ENCODE measurements at places on chromosomes 5 and 9.
A peak's percentile ranks its signal among the peaks of the same experiment; 100 is the strongest.

DNA sequence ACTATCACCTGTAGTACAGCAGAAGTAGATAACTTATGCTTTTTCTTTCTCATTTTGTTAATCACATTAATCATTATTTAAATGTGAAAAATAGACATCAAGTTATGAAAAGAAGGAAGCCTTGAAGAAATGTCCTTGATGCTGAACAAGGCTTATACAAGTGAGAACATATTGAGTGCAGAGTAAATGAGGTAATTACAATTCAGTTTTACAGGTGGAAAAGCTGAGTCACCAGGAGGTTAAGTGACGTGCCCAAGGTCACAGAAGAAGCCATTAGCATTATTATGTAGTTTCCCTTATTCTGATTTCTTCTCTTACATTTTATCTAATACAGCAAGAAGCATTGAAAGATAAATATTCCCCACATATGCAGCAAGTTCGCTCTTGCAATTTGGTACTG lies 998.5 kb upstream of the CDH6 start:
- DNase-seq = no peak

DNA sequence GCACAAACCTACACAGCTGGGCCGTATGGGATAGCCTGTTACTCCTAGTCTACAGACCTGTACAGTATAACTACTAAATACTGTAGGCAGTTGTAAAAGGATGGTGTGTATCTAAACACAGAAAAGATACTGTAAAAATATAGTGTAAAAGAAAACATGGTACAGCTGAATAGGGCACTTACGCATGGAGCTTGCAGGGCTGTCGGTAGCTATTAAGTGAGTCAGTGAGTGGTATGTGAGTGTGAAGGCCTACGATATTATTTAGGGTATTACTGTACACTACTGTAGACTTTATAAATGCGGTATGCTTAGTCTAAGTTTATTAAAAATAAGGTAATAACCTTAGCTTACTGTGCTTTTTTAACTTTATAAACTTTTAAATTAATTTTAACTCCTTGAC lies 1.2 kb downstream of the ZCCHC9 start:
- no peak for DNase-seq

- DNase-seq = no peak
These were observed 120.6 kb downstream of the DAB2IP start for GRCh38 chr9:121771851-121772599.

GRCh38 chr9:2248768-2249265 lies 233.7 kb downstream of the SMARCA2 start:
- DNase-seq = no peak

- DNase-seq = no peak
These were observed 50.9 kb upstream of the EQTN start for GRCh38 chr9:27347889-27348288.

GRCh38 chr5:64763948-64764503 lies 4.5 kb downstream of the SREK1IP1 start:
- DNase-seq = no peak

DNA sequence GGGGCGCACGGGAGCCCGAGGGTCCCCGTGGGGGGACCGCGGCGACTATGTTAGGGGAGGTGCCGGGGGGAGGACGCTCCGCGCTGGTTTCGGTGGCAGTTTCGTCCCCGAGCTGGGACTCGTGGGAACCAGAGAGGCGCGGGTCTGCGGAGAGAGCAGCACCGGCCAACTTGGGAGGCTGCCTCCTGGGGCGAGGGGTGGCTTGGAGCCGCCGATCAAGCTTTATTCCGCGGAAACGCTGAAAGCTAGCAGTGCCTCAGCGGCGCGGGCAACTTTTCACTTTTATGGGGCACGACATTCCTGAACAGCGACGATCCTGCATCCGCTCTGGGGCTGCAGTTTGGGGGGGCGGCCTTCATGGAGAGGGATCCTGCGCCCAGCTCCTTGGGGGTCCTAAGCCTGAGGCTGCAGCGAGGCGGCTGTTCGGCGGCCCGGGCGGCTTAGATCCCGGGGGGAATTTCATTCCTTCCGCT lies 369 bp downstream of the OCLN start:
- no peak for DNase-seq

- DNase-seq = no peak
These were observed 132.4 kb downstream of the GCNT1 start for GRCh38 chr9:76591256-76591950.

GRCh38 chr9:87558606-87559190 lies 61.0 kb downstream of the DAPK1 start:
- DNase-seq = no peak

- peak; percentile 14 for DNase-seq
These were observed 12.4 kb downstream of the CBY3 start for GRCh38 chr5:179668391-179668790.

DNA sequence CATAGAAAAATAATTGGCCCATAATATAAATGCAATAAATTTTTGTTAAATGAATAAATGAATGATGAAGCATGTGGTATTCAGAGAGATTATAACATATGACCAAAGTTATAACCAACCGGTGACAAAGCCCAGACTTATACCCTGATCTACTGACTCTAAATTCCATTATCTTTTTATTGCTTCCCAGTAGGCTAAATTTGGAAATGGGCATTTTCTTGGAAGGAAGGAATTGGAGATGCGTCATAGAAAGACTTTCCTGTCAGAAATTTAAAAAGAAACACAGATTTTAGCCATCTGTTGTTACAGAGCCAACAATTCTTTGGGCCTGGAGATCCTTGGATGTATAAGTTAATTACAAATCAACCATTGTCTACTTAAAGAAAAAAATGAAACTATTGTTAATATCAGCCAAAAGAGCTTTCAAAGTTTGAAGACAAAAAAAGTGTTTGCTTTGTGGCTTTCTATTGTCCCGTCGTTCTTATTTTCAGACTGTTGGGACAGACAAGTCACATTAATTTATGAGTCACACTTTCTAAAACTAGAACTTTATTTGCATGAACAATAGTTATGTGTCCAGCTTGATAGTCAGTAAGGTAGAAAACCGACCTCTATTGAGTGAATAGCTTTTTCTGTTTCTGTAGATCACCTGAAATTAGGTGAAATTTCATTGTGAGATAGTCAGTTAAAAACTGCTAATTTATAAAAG lies 428.7 kb downstream of the GABRG2 start:
- DNase-seq = no peak

GRCh38 chr5:42878041-42878440 lies 66.3 kb upstream of the SELENOP start:
- no peak for DNase-seq

DNA sequence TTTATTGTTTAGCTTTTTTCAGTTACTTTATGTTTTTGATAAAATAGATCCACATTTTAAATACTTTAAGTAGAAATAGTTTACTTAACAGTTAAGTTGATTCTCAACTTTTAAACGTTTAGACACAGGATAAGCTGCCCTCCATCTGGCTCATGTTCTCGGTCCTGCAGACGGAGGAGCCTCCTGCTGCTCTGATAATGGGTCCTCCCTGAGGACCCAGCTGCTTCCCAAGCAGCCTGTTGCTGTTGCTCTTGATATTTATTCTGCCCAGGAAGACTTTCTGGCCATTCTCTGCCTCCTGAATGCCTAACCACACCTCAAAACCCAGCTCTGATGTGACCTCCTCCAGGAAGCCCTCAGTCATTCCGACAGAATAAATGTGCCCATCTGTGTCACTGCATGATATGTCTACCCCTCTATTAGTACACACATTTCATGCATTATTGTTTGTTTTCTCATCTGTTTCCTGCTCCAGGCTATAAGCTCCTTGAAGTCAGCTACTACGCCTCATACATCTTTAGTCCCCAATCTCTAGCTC lies 267.2 kb upstream of the MSX2 start:
- no peak for DNase-seq

DNA sequence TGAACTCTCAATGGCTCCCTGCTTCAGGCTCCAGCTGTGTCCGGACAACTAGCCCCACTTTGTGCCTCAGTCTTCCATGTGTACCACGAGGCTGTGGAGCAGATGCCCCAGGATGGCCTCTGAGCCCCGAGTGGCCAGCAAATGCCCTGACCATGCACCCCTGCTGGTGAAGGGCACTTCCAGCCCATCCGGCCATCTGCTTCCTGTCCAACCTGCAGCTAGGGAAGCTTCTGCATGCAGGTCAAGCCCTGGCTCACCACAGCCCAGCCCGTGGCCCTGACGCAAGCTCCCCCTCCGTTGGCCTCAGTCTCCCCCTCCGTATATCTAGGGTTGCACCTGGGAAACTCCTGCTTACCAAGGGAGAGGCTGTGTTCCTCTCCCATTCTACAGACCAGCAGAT lies 4.8 kb downstream of the NINJ1 start:
- DNase-seq = no peak

DNA sequence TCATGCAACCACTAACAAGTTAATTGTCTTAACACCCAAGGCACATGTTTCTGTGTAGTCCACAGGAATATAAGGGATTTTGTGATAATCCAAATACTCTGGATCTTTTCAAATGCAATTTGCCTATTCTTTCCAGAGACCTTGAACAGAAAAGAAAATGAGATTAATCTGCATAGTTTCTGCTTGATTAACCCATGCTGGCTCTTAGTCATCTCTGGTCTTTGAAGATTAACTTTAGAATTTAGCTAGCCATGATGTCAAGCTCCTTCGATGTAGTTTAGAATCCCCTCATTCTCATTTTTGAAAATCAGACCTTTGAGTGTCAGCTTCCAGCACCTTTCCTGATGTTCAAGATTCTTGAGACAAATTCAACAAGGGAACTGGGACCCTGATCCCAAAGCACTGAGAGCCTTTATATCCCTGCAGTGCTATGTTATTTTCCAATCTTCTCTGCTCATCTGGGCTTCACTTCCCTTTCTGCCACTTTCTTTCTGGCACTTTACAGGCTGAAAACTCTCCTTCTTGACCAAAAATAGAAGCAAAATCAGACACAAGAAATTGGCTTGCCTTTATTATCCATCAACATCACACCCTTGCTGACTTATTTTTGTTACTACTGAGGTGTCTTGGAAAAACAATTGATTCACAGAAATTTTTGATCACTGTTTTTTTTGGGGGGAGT lies 155.5 kb downstream of the PALM2AKAP2 start:
- DNase-seq = no peak

- DNase-seq = no peak
These were observed 43.6 kb upstream of the C5orf46 start for GRCh38 chr5:147949711-147950573.

DNA sequence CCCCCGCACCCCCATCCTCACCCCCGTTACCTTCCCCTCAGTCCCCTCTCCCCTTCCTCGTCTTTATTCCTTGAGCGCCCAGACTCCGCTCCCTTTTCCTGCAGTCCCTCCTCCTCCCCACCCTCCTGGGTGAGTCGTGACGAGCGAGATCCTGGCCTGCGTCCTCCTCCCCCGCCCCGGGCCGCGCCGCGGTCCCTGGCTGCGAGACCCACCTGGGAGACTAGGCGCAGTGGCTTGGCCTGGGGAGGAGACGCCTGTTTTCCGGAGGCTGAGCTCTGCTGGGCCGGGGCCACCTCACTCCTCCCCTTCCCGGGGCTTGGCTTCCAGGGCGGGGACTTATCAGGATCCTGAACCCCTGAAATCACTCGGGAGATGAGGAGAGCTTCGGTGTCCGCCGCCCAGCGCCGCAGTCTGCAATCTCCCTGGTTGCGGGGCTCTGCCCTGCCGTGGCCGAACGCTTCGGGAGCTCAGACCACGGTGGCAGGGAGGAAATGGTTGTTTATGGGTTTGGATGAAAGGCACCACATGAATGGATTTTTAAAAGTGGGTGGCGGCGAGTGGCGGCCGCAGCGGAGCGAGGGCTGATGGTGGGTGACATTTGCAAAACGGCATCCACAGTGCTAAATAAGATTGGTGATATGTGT lies 984 bp downstream of the STXBP1 start:
- DNase-seq = peak; percentile 12

GRCh38 chr9:68643901-68644809 lies 60.9 kb upstream of the PIP5K1B start:
- no peak for DNase-seq

DNA sequence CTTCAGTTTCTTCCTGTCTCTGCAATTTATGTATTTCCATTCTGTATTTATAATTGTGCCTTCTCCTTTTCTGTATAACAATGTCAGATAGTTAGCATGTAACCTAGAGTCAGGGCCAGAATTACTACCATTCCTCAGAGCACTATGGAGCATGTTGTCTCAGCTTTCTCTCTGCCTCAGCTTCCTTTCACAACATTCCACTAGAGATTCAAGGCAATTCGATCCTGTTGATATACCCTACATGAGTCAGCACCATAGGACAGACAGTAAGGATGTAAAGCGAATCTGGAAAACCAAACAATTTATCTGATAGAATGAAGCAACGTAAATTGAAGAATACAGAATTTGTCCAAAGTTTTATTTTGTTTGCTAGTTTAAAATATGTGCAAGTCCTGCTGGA lies 728.3 kb upstream of the SEMA6A start:
- no peak for DNase-seq

- DNase-seq = no peak
These were observed 219.1 kb downstream of the NDUFS4 start for GRCh38 chr5:53779541-53779981.

DNA sequence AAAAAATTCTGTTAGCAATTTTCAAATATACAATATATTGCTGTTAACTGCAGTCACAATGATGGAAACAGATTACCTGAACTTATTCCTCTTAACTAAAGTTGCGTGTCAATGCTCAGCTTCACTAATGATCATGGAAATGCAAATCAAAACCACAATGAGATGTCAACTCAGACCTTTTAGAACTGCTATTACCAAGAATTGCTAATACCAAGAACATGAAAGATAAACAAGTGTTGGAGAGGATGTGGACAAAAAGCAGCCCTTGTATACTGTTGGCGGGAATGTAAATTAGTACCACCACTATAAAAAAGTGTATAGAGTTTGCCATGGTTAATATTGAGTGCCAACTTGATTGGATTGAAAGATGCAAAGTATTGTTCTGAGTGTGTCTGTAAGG lies 1409.7 kb upstream of the CDH18 start:
- DNase-seq = no peak

DNA sequence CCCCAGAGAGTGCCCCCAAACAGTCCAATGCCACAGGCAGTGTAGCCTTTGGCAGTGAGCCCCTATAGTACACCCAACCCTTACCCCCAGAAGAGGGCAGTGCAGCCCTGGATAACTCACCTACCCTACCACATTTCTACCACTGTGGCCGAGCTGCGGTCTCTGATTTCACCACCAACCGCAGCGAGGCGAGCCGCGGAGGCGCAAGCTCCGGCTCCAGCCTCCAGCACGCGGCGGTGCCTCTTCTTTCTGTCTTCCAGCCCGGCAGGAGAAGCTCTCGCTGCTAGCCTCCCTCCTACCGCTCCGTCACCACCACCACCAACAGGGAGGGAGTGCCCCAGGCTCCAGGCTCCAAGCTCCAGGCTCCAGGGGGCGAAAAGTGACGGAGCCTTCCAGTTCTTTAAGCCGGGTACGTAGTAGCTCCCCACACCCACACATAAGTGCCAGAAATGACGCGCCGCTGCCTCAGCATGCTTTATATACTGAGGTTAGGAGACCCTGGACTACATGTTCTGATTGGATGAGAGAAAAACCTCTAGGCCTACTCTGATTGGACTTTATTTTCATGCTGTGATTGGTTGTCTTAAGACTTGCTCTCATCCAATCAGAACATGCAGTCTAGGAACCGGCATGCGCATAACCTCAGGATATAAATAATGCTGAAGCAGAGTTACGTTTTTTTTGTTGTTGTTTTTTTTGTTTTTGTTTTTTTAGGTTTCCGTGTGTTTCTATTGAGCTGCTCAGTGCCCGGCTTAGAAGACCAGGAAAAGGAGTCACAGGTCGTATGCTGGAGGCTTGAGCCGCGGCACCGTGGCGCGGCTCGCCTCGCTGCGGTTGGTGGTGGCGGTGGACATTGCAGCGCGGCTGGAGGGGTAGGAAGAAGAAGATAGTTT lies at the start of gene PCAT7:
TSS of gene PCAT7 (plus strand) at position 645 of the 893 bp plus-strand sequence.
- no peak for DNase-seq
